NCI-H1048 (cell line): ENCODE measurements at places on chromosomes 11 and 22.

DNA sequence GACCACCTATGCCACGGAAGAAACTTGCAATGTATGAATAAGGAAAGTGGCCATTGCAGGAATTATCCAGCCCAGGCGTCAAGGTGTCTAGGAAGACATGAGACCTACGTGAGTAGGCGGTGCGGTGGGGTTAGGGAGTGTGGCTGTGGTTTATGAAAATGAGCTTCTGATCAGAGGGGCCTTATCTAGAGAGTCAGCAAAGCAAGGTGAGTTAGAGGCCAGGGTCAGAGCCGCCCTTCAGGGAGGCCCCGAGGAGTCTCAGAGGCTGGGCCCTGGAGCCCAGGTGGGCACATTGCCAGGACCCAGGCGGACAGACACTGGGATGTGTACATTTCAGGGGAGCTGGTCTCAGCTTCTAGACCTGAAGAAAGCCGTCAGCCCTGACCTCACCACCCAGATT, 13.8 kb upstream of the LINC01488 start:
- no peak for DNase-seq

GRCh38 chr22:50085211-50085972, at the start of gene MLC1:
Gene MLC1, minus strand, starts transcription at chr22:50085426. Its CDS starts 524 bp downstream, at chr22:50084902.
- no peak for DNase-seq

DNA sequence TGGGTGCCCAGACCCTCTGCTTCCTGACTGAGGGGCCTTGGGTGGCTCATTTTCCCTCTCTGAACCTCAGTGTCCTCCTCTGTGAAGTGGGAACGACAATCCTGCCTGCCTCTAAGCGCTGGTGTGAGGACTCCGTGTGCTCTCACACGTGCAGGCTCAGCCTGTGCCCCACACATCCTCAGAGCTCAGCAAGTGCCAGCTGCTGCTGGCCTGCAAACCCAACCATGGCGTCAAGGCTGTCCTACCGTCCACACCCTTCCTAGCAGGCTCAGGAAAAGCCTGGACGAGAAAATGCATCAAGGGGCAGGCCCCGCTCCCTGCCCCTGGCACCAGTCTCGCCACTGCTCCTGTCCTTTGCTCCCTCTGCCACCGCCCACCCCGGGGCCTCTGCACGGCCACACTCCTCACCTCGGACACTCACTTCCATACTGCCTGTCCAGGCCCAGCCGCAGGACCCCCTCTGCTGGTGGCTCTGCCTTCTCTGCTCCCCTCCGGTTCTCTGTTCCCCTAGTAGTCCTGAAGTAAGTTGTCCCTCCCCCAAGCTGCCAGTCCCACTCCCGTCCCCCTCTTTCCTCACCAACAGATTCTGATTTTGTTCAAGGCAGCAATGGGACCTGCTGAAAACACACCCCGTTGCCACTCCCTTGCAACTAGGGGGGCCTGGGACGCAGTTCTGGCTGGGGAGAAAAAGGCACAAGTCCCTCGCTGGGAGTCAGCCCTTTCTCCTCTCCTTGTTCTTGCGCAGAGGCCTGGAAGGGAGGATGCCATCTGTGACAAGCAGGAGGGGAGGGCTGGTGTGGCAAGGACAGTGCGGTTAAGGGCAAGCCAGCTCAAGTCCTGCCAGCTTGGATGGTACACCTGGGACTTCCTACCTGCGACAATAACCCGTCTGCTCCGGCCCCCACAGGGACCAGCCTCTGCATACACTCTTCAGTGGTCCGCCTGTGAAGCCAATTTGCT, 62.2 kb downstream of the ARFGAP3 start:
- DNase-seq: no peak

GRCh38 chr11:45232341-45233080, 53.6 kb downstream of the SYT13 start:
- no peak for DNase-seq

- no peak for DNase-seq
Measured at GRCh38 chr11:6925636-6926207, 504 bp upstream of the ZNF215 start.

- DNase-seq: no peak
Measured at GRCh38 chr11:17385492-17385891, 3.0 kb downstream of the KCNJ11 start.

DNA sequence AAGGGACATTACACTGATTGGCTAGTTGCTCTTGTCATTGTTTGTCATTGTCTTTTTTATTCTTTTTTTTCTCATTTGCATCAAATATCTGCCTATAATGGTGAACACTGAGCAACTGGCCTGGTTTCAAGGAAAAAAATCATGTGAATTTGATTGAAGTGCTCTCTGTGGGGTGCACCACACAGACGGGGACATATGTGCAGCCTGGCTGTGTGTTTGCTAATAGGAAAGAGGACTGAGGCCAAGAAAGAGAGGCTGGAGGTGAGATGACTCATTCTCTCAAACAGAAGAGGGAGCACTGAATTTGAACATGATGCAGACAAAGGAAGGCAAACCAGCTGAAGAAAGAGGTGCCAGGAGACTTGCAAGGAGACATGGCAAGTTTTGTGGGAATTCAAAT, 684.9 kb upstream of the CCDC90B start:
- DNase-seq: no peak

- no peak for DNase-seq
Measured at GRCh38 chr11:20512869-20513268, 86.5 kb upstream of the SLC6A5 start.

- DNase-seq: no peak
Measured at GRCh38 chr11:45906965-45907611, at the start of gene FREY1. Gene FREY1, minus strand, starts transcription at chr11:45907271. Its CDS starts 26 bp downstream, at chr11:45907245.

DNA sequence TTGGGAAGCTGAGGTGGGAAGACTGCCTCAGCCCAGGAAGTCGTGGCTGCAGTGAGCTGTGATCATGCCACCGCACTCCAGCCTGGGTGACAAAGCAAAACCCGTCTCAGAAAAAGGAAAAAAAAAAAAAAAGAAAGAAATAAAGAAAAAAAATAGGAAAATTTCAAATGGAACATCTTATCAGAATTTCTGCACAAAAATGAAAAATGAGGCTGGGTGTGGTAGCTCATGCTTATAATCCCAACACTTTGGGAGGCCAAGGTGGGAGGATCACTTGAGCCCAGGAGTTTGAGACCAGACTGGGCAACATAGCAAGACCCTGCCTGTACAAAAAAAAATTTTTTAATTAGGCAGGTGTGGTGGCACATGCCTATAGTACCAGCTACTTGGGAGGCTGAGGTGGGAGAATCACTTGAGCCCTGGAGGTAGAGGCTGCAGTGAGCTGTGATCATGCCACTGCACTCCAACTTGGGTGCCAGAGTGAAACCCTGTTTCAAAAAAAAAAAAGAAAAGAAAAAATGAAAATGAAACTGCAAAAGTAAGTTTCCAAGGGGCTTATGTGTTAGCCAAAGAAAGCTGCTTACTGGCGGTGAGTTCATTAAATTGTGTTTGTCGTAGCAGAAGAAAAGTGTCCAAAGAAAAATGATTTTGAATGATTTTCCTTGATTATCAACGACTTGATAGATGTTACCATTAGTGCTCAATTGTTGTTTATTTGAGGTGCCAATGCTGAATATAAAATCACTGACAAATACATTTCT, 7.5 kb upstream of the CRKL start:
- DNase-seq: no peak

DNA sequence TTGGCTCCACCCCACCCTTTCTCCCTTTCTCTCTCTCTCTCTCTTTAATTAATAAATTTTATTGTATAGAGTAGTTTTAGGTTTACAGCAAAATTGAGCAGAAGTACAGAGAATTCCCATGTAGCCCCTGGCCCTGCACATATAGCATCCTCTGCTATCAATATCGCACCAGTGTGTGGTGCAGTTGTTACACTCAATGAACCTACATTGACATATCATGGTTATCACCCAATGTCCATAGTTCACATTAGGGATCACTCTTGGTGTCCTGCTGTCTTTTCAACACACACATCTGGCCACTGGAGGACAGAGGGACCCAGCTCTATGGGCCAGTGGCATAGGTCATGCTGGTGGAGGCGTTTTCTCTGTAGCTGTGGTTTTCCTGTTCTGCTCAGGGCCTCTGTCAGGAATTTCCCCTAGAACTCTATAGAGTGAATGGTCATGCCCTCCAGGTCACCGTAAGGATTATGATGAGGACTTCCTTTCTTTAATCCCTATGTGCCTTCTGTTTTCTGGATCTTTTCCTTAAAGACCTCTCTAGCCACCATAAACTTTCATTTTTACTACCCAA, 98.2 kb upstream of the NAV2 start:
- DNase-seq: no peak

DNA sequence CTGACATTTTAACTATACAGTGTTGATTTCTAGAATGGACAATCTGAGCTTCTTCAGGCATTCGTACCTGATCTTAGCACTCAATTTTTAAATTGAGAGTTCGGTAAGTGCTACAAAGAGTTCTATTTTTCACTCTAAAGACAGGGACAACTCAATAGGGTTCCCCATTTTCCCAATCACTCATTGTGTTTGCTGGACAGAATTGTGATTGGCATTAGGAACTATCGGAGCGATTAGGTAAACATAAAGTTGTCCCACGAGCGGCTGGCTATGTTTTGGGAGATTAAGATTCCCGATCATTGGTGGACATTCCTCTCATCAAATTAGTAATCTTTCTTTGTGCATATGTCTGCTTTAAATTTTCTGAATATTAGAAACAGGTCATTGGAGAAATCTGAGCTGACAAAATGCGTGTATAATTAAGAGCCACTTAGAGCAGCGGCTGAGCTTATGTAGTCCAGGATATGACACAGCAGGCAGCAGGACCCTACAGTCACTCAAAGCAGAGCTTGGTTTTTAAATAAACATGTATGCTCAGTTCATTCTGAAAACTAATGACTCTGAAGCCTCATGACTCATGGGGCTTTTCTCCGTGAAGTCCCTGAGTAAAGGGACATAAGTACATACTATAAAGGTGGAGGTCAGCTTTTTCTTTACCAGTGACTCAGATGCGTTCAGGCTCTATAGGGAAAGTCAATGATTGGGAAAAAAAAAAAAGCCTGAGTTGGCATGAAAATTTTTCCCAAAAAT, 109.4 kb downstream of the GRIA4 start:
- DNase-seq: no peak

DNA sequence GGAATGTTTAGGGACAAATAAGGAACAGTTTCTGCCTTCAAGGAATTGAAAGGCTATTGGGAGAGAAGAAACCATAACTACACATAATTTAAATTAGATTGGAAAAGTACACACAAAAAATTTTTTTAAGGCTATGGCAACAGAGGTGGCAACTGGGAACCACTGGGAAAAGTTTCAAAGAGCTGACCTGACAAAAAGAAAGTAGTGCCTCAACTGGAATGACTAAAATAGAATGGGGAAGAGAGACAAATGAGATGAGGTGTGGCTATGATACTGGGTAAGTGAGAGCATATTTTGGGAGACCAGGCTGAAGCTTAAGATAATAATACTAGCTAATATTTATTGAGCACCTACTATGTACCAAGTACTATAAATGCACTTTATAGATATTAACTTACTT, 2.9 kb upstream of the AKIP1 start:
- no peak for DNase-seq

DNA sequence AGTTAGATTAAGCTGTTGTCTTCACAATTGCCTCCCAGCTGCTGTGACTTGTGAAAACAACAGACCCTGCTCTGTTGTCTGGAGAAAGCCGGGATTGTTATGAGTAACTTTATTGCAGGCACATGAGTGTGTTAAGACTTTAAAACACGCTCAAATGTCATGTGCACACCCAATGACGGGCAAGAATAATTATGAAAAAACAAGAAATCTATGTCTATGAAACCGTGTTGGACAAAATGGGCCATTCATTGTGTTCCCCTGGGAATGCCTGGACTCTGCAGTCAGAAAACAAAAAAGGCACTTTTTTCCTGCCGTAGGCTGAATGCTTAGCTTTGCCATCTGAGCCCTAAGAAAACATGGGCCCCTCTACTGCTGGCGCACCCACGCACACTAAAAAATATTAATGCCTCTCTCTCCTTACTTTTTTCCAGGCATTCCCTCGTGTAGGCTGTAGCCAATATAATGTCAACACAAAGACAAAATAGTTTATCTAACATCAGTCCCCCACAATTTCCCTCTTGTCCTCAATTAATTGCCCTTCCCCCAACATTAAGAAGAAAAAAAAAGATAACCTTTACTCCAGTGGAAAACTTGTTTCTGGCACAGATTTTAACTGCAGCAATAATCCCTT, 207.9 kb downstream of the SOX6 start:
- no peak for DNase-seq

DNA sequence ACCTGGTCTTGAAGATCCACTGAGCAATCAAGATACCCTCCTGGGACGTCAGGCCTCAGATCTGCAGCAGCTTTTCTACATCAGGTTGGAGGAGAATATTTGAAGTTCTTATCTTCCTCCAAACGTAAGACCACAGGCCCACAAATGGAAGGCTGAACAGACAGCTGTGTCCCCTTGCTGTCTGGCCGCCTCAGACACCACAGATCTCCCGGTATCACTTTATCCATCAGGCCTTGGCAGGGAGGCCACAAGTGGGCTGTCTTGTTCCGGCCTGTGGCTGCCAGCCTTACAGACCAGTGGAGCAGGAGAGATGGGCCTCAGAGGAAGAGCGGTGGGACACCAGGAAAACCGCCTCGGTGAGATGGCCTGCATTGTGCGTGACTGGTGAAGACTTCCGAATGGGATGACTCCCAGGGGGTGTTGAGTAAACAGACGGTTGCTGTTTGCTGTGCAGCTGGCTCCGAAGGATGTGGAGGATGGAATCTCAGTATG, 15.9 kb downstream of the UBASH3B start:
- DNase-seq: no peak
